ENCODE measurements at places on chromosomes 4 and X.
A peak's percentile ranks its signal among the peaks of the same experiment; 100 is the strongest.

GRCh38 chrX:98637451-98637850 lies 1753.7 kb downstream of the RPA4 start:
- no peak overlapping the region for H3K4me3 ChIP-seq
- H3K36me3 ChIP-seq = no peaks in the 10 kb centered on the region
- no peak for DNase-seq
- H3K27me3 ChIP-seq = no peaks in the 10 kb centered on the region
- no peaks in the 10 kb centered on the region for H3K4me1 ChIP-seq

DNA sequence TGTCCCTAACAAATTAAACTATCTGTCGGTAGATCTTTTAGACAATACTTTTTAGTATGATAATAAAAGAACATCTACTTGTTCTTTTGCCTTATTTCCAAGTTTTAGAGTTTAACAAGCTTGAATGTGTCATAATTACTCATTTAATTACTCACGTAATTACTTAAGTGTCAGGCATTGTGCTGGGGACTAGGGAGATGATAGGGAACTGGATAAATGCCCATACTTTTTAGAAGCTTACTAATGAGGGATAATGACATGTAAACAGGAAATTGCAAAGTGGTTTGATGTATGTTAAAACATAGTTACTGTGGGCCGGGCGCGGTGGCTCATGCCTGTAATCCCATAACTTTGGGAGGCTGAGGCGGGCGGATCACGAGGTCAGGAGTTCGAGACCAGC lies 158.3 kb downstream of the DMD start:
- no peak overlapping the region for H3K4me3 ChIP-seq
- no peaks in the 10 kb centered on the region for H3K27me3 ChIP-seq
- H3K27ac ChIP-seq = no peak overlapping the region
- H3K4me1 ChIP-seq = no peaks in the 10 kb centered on the region
- H3K36me3 ChIP-seq = no peaks in the 10 kb centered on the region

GRCh38 chr4:104592183-104592582 lies 97.5 kb upstream of the CXXC4 start:
- no peak for DNase-seq
- H3K27me3 ChIP-seq = peaks cover 2% of the 10 kb centered on the region
- no peak overlapping the region for H3K4me3 ChIP-seq
- H3K27ac ChIP-seq = no peak overlapping the region
- H3K4me1 ChIP-seq = peaks cover 3% of the 10 kb centered on the region

DNA sequence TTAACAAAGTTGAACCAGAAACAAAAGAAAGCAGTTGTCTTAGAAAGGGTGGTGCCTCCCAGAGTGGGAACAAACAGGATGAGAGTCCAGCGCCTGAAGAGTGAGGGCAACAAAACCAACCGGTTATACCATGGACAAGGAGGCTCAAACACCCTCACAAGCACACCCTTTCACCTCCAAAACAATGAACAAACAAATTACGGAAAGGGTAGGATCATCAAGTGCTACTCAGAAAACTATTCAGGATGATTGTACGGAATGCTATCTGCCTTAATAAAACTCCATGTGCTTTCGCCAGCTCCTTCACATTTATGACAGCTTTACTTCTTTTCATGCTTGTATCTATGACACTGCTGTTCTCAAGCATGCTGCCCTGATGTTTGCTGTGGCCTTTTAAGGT lies 26.8 kb downstream of the SLC39A8 start:
- H3K27me3 ChIP-seq = no peaks in the 10 kb centered on the region
- no peak for DNase-seq
- no peak overlapping the region for H3K27ac ChIP-seq
- H3K4me3 ChIP-seq = no peak overlapping the region
- peaks cover 10% of the 10 kb centered on the region for H3K36me3 ChIP-seq

- peaks cover 15% of the 10 kb centered on the region for H3K4me1 ChIP-seq
- H3K36me3 ChIP-seq = no peaks in the 10 kb centered on the region
Observed at GRCh38 chr4:98617358-98618047, 40.9 kb downstream of the TSPAN5 start.

- peaks cover 1% of the 10 kb centered on the region for H3K27me3 ChIP-seq
- no peak overlapping the region for H3K27ac ChIP-seq
- H3K4me1 ChIP-seq = no peaks in the 10 kb centered on the region
- no peak for DNase-seq
- no peak overlapping the region for H3K4me3 ChIP-seq
- H3K36me3 ChIP-seq = no peaks in the 10 kb centered on the region
Observed at GRCh38 chrX:96430756-96431455, 253.7 kb upstream of the DIAPH2 start.

DNA sequence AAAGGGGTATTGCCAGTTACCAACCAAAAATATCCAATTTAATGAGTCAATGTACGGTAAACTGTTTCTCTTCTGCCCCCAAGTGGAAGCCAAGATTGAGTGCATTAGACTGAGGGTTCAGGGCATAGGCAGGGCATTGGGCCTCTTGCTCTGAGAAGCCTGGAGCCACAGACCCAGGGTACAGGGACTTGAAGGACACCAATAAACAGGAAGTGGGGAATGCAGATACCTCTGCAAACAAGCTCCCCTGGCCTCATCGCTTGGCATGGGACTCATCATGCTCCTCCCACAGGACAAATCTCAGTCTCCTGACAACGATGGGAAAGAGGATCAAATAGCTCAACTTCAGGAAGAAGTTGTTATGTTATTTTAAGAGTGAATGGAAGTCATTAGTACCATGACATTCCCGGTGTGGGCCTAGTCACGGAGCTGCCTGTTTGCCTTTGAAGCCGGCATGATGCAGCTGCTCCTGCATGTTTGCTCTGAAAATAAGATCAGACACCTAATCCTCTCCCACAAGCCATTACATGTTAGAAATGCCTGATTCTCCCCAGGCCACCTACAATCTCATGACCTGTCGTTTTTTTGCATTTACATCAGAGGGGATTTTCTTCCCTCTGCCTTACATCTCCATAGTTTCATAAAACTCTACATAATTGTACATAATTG lies 224.2 kb downstream of the RCHY1 start:
- no peaks in the 10 kb centered on the region for H3K27me3 ChIP-seq
- no peaks in the 10 kb centered on the region for H3K4me1 ChIP-seq
- DNase-seq = peak; percentile 5
- no peak overlapping the region for H3K27ac ChIP-seq
- H3K36me3 ChIP-seq = no peaks in the 10 kb centered on the region

DNA sequence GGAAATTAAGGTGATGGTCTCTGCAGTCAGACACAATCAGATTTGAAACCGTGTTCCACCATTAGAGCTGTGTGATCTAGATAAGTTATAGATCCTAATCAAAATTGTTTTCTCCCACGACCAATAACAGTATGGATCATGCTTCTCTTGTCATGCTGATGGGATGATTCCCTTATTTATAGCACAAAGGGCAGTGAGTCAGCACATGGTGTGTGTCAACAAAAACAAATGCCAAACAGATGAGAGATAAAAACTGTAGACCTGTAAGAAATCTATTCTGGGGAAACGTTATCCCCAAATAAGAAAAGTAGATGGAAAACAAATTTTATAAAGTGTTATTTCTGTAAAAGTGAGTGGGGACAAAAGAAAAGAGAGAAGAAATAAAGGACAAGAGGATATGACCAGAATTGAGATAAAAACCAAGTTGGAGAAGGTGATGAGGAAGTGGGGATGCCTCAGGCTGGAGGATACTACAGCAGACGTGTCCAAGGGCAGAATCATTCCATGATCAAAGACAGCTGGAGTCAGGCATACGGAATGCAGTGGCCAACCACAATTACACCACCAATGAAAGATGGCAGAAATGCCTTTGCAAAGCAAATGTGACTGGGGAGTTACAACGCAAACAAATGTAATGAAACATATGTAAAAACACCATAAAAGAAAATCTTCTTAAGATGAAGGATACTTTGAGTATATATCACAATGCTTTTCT lies 377.8 kb upstream of the PRKX start:
- no peaks in the 10 kb centered on the region for H3K27me3 ChIP-seq
- no peaks in the 10 kb centered on the region for H3K4me1 ChIP-seq
- no peaks in the 10 kb centered on the region for H3K36me3 ChIP-seq
- H3K4me3 ChIP-seq = no peak overlapping the region
- DNase-seq = no peak
- no peak overlapping the region for H3K27ac ChIP-seq

DNA sequence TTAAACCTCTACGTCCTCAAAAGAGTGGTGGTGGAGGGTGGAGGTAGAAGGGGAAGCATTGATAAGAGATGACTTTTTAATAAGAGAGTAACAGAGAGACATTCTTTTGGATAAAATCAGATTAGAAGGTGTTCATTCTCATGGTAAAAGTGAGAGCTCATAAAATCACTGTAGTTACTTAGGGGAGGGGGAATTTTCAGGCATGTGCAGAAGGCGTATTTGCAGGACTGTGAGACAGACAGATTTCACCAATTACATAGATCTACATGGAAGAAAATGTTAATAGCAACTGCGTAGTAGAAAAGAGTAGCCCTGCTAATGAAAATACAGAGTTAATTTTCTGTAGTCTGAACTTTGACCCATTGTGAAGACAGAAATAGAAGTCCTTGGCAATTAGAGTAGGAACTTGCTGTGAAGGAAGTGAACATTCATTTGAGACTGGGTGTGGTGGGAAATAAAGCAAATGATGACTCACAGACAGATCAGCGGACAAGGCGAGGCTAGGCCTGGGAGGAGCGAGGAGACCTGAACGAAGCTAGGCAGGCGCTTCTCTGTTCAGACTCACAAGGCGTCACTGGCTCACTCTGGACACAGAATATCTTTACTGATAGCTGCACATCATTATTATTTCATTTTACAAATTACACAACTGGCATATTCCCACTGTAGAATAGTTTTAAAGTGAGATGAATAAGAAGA lies 57.2 kb upstream of the FAM9C start:
- peak overlapping the region; percentile 62 for H3K4me3 ChIP-seq
- DNase-seq = no peak
- no peaks in the 10 kb centered on the region for H3K36me3 ChIP-seq
- H3K27me3 ChIP-seq = no peaks in the 10 kb centered on the region
